ENCODE measurements at places on chromosomes 4 and X. TPM values are rescaled to one million over a fixed set of nuclear protein-coding genes. Genes with fewer than 3 reads are reported as not detected.

FSTL5 gene
- total RNA-seq, result not detected

FGD1 gene
- under 0.01 TPM for total RNA-seq

GIMD1 gene
- total RNA-seq, result not detected

AGA gene
- 29.1 TPM for total RNA-seq

FGF13 gene
- total RNA-seq, result under 0.01 TPM

XAGE5 gene
- not detected for total RNA-seq

EREG gene
- total RNA-seq, result 165 TPM
